ENCODE measurements at places on chromosomes 1 and 21.

GRCh38 chr21:44437696-44438431 lies 17.4 kb upstream of the LRRC3 start:
- DNase-seq: no peak

GRCh38 chr1:63902844-63903589 lies 129.2 kb downstream of the ROR1 start:
- DNase-seq: no peak

- peak; percentile 60 for DNase-seq
These were observed 100.0 kb upstream of the HNRNPU start for GRCh38 chr1:244964112-244964971.

GRCh38 chr21:28826569-28826968 lies 166.1 kb downstream of the LTN1 start:
- no peak for DNase-seq

GRCh38 chr1:61682891-61683290 lies 42.0 kb downstream of the TM2D1 start:
- DNase-seq: no peak

DNA sequence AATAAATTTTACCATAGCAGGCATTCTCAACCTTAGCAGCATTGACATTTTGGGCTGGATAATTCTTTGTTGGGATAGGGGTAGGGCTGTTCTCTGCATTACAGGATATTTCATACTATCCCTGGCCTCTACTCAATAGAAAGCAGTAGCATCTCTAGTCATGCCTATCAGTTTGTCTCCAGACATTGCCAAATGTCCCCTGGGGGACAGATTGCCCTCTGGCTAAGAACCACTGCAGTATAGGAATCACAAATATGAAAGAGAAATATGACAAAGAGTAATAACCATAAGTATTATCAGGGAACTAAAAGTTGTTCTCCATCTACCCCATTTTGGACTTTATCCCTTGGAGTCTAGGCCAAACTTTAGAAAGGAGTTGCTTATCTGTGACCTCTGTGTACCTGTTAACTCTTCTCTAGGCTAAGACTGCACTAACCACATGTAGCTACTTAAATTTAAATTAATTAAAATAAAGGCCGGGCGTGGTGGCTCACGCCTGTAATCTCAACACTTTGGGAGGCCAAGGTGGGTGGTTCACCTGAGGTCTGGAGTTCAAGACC lies 76.1 kb downstream of the AGO3 start:
- no peak for DNase-seq

GRCh38 chr21:37645848-37646247 lies 270.4 kb downstream of the KCNJ6 start:
- no peak for DNase-seq

- peak; percentile 69 for DNase-seq
These were observed 22.4 kb upstream of the NPPB start for GRCh38 chr1:11880911-11881748.

GRCh38 chr1:7956218-7957032 lies 5.1 kb upstream of the PARK7 start:
- DNase-seq: no peak

DNA sequence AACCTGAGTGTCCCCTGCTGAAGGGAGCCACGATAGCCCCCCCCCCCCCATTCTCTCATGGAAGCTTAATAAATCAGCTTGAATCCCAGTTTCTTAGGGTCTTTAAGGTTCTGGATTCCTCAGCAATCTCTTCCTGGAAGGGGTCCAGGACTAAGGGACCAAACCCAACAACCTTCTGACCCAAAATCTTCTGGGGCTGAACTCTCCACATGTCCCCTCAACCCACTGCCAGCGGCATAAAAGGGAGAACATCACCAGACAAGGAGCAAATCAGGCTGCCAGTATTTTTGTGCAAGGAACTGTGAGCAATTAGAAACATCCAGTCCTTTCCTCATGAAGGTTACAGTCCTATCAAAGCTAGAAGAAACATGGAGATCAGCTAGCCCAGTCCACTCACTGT lies 12.7 kb upstream of the LORICRIN start:
- DNase-seq: no peak

- no peak for DNase-seq
These were observed 337.1 kb upstream of the KAZN start for GRCh38 chr1:14261395-14261794.

- no peak for DNase-seq
These were observed 1.7 kb downstream of the PCNX2 start for GRCh38 chr1:233293556-233294446.

DNA sequence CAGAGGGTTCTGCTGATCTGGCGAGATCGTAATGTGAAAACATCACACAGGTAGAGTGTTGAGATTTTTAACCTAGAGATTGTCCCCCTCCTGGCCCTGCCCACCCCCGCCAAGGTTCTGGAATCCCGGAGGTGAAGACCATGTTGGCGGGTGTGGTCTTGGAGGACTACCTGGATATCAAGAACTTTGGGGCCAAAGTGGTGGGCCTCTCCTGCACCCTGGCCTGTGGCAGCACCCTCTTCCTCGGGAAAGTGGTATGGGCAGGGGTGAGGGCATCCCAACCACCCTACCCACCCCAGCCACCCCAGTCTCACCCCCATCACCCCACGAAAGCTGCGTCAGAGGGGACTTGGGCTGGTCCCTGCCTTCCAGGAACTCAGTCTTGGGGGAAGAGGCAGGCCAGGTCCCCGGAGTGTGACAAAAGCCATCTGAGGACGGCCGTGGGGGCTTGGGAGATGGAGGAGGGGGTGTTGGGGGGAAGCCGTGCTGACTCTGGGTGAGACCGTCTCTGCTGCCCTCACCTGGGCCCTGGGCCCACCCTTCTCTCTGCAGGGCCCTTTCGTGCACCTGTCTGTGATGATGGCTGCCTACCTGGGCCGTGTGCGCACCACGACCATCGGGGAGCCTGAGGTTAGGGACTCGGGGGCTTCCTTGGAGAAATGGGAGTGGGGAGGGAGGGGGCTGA lies 4.4 kb downstream of the CLCNKB start:
- DNase-seq: no peak

DNA sequence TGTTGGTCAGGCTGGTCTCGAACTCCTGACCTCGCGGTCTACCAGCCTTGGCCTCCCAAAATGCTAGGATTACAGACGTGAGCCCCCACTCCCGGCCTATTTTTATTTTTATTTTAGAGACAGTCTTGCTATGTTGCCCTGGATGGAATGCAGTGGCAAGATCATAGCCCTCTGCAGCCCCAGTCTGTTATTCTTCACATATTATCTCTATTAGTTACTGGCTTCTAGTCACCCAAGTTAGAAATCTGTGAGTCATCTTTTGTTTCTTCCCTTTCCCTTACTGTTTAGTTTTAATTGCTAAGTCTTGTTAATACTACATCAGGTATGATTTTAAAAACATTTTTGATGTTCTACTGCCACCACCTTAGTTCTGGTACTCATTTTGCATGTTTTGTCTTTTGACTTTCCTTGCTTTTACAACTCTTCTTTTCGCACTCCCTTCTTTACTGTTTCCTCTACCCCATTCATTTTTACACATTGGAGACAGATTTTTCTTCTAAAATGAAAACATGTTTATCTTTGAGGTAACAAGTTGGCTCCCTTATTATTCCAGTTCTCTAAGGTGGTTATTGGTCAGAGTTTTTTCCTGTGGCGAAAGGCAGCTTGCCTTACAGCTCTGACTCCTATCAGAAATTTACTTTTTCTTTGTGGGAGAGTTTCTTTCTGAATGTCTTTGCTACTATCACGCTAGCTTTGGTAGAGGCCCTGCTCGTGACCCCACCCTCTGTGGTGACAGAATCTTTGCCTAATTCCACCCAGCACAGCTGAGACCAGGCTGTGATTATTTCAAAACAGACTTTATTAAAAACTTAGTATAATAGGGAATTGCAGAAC lies 19.5 kb downstream of the ZMYM4 start:
- no peak for DNase-seq

GRCh38 chr1:21499283-21499950 lies 9.8 kb upstream of the ALPL start:
- DNase-seq: no peak

- peak; percentile 60 for DNase-seq
These were observed 587 bp downstream of the NKAIN1 start for GRCh38 chr1:31238986-31239613.

DNA sequence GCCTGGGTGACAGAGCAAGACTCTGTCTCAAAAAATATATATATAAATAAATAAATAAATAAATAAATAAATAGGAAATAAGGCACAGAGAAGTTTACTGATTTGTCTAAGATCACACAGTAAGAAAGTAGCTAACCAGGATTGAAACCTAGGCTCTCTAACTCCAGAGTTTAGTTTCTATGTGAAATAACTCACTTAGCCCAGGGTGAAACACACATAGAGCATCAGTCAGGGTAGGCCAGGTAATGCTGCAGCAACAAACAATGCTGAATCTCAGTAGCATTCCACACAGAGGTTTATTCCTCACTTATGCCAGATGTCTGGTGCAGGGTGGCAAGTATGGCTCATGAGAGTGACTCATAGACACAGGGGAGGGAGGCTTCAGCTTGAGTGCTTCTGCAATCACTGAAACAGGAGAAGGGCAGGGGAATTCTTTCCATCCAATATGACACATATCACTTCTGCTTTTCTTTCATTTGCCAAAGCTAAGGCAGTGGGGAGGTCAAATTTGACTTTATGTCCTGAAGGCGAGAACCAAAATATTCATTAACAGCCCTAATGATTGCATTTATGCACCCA lies 37.1 kb upstream of the KANK4 start:
- no peak for DNase-seq

- DNase-seq: no peak
These were observed 564.7 kb downstream of the PTPRU start for GRCh38 chr1:29801003-29801402.

Data from right forelimb (tissue), 1 donor.